HCT116 (cell line): ENCODE measurements at places on chromosomes 4 and X.

- peak; percentile 38 for DNase-seq
These were observed 670.3 kb upstream of the FAM241A start for GRCh38 chr4:111475001-111475400.

- DNase-seq: no peak
These were observed 46.7 kb downstream of the ENPP6 start for GRCh38 chr4:184171011-184171410.

- no peak for DNase-seq
These were observed 4.0 kb upstream of the ZNF518B start for GRCh38 chr4:10461091-10461849.

GRCh38 chrX:10415306-10416001 lies 204.9 kb downstream of the MID1 start:
- no peak for DNase-seq

DNA sequence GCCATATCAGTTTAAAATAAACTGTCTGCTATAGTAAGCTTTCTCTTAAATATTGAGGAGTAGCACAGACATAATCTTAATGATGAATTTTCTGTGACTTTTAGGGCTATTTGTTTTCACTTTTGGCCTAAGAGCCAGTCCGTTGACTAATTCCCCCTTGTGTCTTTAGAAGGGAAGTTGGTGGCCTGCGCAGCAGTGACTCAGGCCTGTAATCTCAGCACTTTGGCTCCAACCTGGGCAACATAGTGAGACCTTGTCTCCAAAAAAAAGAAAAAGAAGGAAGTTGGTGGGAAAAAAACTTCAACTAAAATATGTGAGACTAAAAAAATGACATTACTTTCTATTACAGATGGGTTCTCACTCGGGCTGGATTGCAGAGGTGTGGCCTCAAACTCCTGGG lies 3.4 kb downstream of the NCAPG start:
- DNase-seq: no peak

DNA sequence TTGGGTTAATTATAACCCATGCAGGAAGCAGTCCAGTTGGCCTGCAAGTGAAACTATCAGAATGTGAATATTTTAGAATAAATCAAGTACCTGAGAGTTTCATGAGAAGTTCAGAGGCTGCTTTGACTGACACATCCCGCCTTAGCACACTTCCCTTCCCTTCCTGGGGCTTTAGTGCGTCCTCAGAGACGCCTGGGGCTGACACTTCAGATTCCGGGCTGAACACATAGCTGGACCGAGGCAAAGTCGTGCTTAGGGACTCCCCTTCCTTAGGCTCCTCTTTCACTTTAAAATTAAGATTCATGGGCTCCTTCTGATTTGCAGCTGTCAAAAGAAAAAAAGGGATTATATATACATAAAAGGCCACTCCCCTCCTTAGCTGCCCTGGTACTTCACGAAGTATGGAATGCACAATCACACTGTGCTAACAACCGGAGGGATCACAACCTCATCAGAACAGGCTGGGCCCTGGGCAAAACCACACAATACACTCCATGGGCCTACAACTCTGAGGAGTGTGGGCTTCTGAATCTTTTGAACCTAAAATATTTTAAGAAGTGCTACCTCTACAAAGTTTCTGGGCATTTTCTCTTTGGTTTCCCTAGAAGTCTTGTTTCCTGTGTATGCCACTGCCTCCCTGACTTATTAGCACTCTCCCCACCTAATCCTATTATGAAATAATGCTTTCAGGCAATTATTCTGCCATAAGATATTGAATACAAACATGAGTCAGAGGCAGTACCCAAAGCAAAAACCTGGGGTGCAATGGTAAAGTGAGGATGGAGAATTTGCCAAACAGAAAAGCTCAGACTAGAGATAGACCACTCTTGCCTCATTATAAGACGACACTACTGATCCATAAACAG lies 68.2 kb downstream of the ZNF827 start:
- DNase-seq: no peak

DNA sequence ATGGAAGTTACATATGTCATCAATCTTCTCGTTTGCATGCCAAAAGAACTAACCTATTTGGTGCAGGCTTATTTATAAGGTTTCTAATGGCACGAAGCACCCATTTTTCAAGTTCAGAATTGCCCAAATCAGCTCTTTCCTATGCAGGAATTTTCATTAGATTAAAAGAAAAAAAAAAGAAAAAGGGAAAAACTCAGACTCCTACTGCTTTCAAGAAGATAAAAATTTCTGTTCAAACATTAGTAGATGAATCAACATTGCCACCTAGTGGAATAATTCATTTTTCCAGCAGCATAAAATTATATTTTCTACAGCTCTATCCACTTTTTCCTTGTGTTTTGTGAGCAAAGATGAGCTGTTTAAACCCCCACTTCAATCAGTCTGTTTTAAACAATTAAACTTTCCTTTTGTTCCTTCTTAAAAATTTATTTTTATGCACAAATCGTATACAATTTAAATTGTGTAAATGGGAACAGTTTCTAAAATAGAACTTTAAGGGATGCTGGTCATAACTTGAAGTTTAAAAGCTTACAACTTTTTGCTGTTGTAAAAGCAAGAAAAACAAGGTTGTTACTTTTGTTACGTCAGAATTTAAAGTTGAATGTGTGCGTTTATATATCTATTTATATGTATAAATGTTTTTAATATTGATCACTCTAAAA lies 309.9 kb downstream of the ARAP2 start:
- DNase-seq: peak; percentile 12

DNA sequence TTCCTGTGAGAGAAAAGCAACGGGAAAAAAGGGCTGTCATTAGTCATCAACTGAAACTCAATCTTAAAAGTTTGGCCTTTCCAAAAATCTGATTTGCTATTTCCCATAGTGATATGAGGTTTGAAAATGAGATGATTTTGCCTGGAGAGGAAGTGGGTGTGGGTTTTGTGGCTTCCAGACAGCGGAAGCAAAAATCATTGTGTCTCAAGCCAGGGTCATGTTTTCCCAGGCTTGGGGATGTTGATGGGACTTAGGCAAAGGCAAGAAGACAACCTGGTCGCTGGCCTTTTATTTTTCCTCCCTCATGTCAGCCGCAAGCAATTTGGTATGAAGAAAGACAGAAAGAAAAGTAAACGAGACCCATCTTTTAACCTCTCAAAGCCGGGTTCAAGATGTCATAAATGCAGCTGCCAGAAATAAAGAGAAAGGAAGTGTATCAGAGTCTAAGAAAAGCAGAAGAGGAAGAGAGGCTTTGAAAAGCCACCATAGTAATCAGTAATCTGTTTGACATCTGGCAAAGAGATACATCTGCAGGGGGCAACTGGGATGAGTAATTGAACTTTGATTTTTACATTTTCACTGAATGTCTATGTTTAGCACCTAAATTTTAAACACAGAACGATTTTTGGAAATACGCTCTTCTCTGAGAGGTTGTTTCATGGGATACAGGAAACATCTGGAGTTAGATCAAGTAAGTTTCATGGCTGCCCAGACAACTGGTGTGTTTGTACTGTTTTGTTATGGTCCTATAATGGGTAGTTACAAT lies 521.6 kb upstream of the SLIT2 start:
- no peak for DNase-seq

- no peak for DNase-seq
These were observed 29.1 kb upstream of the ADH1C start for GRCh38 chr4:99381588-99382175.

- no peak for DNase-seq
These were observed 145.9 kb downstream of the OPHN1 start for GRCh38 chrX:68287419-68287818.
